WTC11 (cell line): ENCODE measurements at places on chromosomes 2 and 18. TPM values are rescaled to one million over a fixed set of nuclear protein-coding genes. Genes with fewer than 3 reads are reported as not detected.

DNA sequence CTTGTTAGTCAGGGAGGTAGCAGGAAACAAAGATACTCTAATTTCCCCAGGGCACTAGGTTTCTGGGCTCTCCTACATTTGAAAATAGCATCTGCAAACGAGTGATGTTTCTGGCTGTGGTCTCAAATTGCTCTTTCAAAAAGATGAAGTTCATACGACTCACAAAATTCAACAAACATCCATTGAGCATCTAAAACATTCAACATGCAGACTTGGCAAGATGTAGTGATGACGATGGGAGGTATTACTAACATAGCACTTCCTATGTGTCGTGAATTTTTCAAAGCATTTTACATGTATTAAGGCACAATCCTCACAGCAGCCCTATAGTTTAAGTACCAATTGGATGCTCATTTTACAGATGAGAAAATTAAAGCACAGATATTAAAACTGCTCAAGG is 5.2 kb downstream of the CCBE1 start:
- H3K27ac ChIP-seq, result no peak overlapping the region
- no peak for DNase-seq
- H3K36me3 ChIP-seq, result no peaks in the 10 kb centered on the region
- peaks cover 81% of the 10 kb centered on the region for H3K4me1 ChIP-seq
- no peak overlapping the region for H3K4me3 ChIP-seq

GRCh38 chr2:134411279-134411827 is 157.5 kb downstream of the MGAT5 start:
- no peaks in the 10 kb centered on the region for H3K36me3 ChIP-seq
- H3K4me1 ChIP-seq, result peaks cover 13% of the 10 kb centered on the region
- no peak overlapping the region for H3K4me3 ChIP-seq
- no peaks in the 10 kb centered on the region for H3K27me3 ChIP-seq
- no peak overlapping the region for H3K27ac ChIP-seq
- DNase-seq, result no peak

- 0 out of 2 replicates have a peak, but pooled peaks cover 3% of the 10 kb centered on the region for H3K4me1 ChIP-seq
- H3K27me3 ChIP-seq, result peaks cover 3% of the 10 kb centered on the region; the same call in 1 of the 2 replicates
- DNase-seq, result no peak
- no peak overlapping the region for H3K4me3 ChIP-seq
- no peak overlapping the region for H3K27ac ChIP-seq
Measured at GRCh38 chr18:27769152-27769551, 407.8 kb downstream of the CDH2 start.

- no peak overlapping the region for H3K27ac ChIP-seq
- no peak overlapping the region for H3K4me3 ChIP-seq
- H3K36me3 ChIP-seq, result no peaks in the 10 kb centered on the region
- DNase-seq, result no peak
Measured at GRCh38 chr2:72155151-72155550, 7.5 kb upstream of the CYP26B1 start.

GRCh38 chr2:231068525-231069222 is 12.0 kb downstream of the PSMD1 start:
- H3K27me3 ChIP-seq, result no peaks in the 10 kb centered on the region
- H3K27ac ChIP-seq, result no peak overlapping the region
- DNase-seq, result no peak
- H3K4me3 ChIP-seq, result no peak overlapping the region

DNA sequence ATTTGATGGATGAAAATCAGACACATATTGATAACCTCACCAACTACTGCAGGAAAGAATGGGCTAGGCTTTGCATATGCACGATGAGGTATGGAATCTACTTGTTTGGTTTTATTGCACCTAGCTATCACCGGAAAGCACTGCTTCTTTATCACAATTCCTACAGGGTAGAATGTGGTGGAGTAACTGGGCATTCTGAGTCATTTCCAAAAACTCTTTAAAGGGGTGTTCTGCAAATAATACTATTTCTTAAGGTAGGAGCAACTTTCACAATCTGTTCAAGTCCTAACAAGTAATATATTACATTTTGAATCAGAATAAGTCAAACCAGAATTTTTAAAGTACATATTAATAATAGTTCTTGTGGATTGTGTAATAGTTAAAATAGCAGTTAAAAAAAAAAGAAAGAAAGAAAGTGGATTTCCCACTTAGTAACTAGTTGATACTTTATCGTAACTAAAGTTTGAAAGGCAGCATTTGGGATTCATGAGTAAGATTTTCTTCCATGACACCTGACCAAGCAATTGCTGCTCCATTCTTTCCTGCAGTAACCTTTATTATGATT is 40.5 kb downstream of the INO80C start:
- H3K36me3 ChIP-seq, result no peaks in the 10 kb centered on the region
- DNase-seq, result no peak
- H3K27me3 ChIP-seq, result no peaks in the 10 kb centered on the region
- no peak overlapping the region for H3K4me3 ChIP-seq
- no peak overlapping the region for H3K27ac ChIP-seq

GRCh38 chr2:26086155-26086637 is 52.3 kb downstream of the RAB10 start:
- peaks cover 57% of the 10 kb centered on the region for H3K4me1 ChIP-seq
- peak overlapping the region; percentile 61 for H3K27ac ChIP-seq
- no peaks in the 10 kb centered on the region for H3K27me3 ChIP-seq
- H3K36me3 ChIP-seq, result peaks cover 11% of the 10 kb centered on the region
- DNase-seq, result no peak

DNA sequence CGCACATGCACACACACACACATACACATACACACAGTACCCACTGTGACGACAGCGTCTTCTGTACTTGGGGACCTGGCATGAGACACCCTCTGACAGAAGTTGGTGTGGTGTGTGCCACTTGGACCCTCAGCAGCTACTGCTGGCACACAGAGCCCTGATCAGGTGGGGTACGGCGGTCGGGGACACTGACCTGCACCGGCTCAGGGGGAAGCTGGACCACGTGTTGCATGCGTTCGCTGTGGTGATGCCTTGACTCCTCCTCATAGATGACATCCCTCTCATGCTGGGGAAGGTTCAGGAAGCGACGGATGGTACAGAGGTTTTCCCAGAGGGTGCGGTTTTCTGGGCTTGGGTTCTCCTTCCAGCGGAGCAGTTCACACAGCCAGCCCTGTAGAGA is 149.2 kb downstream of the SATB2 start:
- H3K27ac ChIP-seq, result no peak overlapping the region; the same call in 1 of the 2 replicates
- no peaks in the 10 kb centered on the region for H3K27me3 ChIP-seq
- peaks cover 5% of the 10 kb centered on the region; the same call in 1 of the 2 replicates for H3K4me1 ChIP-seq
- peaks cover 7% of the 10 kb centered on the region; the same call in 1 of the 2 replicates for H3K36me3 ChIP-seq
- H3K4me3 ChIP-seq, result no peak overlapping the region

DNA sequence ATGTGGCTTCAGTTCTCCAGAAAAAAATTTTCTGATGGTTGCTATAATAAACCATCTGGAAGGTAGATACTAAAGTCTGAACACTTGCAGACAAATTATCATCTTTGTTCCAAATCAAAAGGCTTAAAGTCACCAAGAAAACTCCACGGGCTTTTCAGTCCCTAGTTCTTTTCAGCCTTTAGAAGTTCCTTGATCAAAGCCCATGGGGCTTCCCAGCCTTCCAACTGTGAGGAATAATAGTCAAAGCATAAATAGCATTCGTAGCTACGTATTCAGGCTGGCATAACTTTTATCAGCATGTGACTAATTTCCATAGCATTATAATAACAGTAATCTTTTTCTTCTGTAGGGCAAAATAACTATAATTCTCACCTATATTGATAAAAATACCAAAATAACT is 13.9 kb downstream of the SCG2 start:
- no peaks in the 10 kb centered on the region for H3K36me3 ChIP-seq
- H3K4me1 ChIP-seq, result no peaks in the 10 kb centered on the region
- no peak overlapping the region for H3K4me3 ChIP-seq
- H3K27ac ChIP-seq, result no peak overlapping the region
- H3K27me3 ChIP-seq, result no peaks in the 10 kb centered on the region

DNA sequence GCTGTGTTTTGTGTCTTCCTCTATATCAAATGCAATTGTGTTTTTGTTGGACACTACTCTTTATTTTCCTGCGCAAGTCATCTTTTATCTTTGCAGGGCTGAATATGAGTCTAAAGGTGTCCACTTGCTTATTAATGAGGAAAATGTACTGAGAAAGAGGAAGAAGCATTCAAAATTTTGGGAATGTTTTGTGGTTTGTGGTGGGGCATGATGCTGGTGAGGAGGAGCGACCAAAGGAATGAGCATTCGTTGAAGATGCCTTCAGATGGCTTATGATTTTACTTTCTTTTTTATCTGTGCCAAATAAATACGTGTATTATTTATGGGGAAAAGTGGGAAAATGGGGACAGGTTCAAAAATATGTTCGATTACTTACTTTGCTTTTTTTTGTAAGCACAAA is 63.9 kb upstream of the SMIM21 start:
- no peaks in the 10 kb centered on the region for H3K27me3 ChIP-seq
- no peak overlapping the region for H3K27ac ChIP-seq
- no peak overlapping the region for H3K4me3 ChIP-seq
- DNase-seq, result no peak
- H3K36me3 ChIP-seq, result no peaks in the 10 kb centered on the region

GRCh38 chr18:76897257-76897656 is 74.9 kb downstream of the ZNF236 start:
- H3K36me3 ChIP-seq, result peaks cover 56% of the 10 kb centered on the region
- no peaks in the 10 kb centered on the region for H3K4me1 ChIP-seq
- DNase-seq, result no peak
- H3K27me3 ChIP-seq, result no peaks in the 10 kb centered on the region
- H3K27ac ChIP-seq, result no peak overlapping the region

- DNase-seq, result no peak
- H3K27me3 ChIP-seq, result no peaks in the 10 kb centered on the region
Measured at GRCh38 chr2:179657068-179657595, 204.3 kb downstream of the ZNF385B start.

GRCh38 chr2:132627536-132627935 is 42.5 kb downstream of the LYPD1 start:
- no peak overlapping the region for H3K4me3 ChIP-seq

GRCh38 chr2:42360493-42360889 is 526 bp downstream of the COX7A2L start:
- peak overlapping the region; percentile 100 for H3K27ac ChIP-seq
- H3K36me3 ChIP-seq, result no peaks in the 10 kb centered on the region
- peak overlapping the region; percentile 93 for H3K4me3 ChIP-seq
- DNase-seq, result no peak
- H3K4me1 ChIP-seq, result peaks cover 24% of the 10 kb centered on the region

Gene MAB21L4
- total RNA-seq, result not detected in 3 replicates

Gene CPS1
- 9.0 to 18.7 TPM (median 15.5 TPM) in 3 replicates for total RNA-seq

Gene CHRNA1
- not detected in 3 replicates for total RNA-seq

Gene GAD1
- total RNA-seq, result 2.5 to 3.6 TPM (median 2.6 TPM) in 3 replicates

Gene PSD4
- 1.5 to 2.7 TPM (median 2.3 TPM) in 3 replicates for total RNA-seq

Gene FBXO48
- total RNA-seq, result 1.3 to 1.5 TPM (median 1.3 TPM) in 3 replicates

Gene VWA3B
- total RNA-seq, result not detected in 3 replicates

Gene SULT1C4
- total RNA-seq, result 4.3 to 4.9 TPM (median 4.6 TPM) in 3 replicates

Gene CHRND
- total RNA-seq, result 0.07 to 0.11 TPM in 2 of 3 replicates, not detected in the other

Gene SIX3
- total RNA-seq, result 6.2 to 13.2 TPM (median 6.6 TPM) in 3 replicates

Gene PAX8
- total RNA-seq, result 0.27 to 0.66 TPM (median 0.35 TPM) in 3 replicates

Gene FIGN
- total RNA-seq, result 19.4 to 23.8 TPM (median 23.1 TPM) in 3 replicates

Gene CPO
- 0.37 to 1.2 TPM (median 0.46 TPM) in 3 replicates for total RNA-seq

Gene ARID5A
- 8.5 to 13.9 TPM (median 10.1 TPM) in 3 replicates for total RNA-seq

Gene CAPN14
- total RNA-seq, result 0.11 to 0.37 TPM (median 0.11 TPM) in 3 replicates

Gene CRYGD
- 4.6 to 6.3 TPM (median 5.7 TPM) in 3 replicates for total RNA-seq

Gene NT5DC4
- total RNA-seq, result not detected in 3 replicates

Gene FBXO15
- total RNA-seq, result 0.96 to 1.9 TPM (median 1.6 TPM) in 3 replicates
